ENCODE measurements at places on chromosomes 4 and X.
A peak's percentile ranks its signal among the peaks of the same experiment; 100 is the strongest.

- no peak for DNase-seq
Measured at GRCh38 chr4:32087211-32087610, 1367.0 kb downstream of the PCDH7 start.

- no peak for DNase-seq
Measured at GRCh38 chr4:118954246-118954645, 65.6 kb downstream of the SYNPO2 start.

DNA sequence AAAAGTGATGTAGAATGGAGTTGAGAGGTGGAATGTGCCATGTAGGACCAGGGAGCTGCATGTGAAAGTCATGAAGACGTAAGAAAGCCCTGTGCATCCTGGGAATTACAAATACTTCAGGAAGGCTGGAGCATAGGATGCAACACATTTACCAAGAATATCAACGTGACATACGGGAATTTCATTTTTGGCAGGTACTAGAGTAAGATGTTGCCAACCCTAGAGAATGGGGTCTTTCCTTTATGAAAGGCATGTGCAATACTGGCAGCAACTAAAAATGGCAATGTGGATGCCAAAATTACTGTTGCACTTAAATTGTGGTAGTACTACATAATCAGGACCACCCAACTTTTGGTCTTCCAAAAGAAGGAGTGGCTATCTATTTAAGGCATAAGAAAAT is 188.0 kb downstream of the COL25A1 start:
- no peak for DNase-seq

- DNase-seq: no peak
Measured at GRCh38 chrX:124018023-124018422, 56.5 kb downstream of the STAG2 start.

- no peak for DNase-seq
Measured at GRCh38 chr4:54941994-54942552, 183.3 kb downstream of the KDR start.

DNA sequence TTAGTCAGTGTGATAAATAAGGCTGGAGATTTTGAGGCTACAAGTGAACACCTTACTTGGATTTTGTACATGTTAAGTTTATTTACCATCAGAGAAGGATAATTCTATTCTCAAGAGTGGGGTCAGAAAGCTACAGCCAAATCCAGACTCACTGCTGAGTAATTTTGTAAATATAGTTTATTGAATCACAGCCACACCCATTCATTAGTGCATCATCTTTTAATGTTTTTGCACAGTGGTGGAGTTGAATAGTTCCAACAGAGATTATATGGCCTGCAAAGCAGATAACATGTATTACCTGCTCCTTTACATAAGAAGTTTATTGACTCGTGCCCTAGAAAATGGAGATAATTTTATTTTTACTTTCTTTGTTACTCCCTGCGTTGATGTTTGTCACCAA is 60.4 kb downstream of the PCDH18 start:
- DNase-seq: no peak

GRCh38 chr4:169269916-169270809 is 593 bp downstream of the SH3RF1 start:
- peak; percentile 49 for DNase-seq

DNA sequence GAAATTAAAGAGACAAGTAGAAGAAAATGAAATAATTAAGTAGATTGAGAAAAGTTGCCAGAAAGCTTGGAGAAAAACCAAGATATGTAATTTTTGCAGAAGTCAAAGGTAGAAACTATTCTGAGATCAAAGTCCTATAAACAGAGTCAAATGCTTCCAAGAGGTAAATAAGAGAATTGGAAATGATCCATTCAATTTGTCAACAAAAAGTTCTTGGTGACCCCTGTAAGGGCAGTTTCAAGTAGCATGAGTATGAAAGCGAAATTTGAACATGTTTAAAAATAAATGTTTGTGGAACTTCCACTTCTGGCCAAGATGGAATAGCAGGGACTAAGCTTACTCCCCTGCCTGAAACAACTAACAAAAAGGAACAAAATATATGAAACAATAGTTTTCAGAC is 562.0 kb downstream of the SMARCA1 start:
- DNase-seq: no peak
